ENCODE measurements at places on chromosomes 2 and 18.

GRCh38 chr2:17058772-17059402 is 393.3 kb upstream of the CYRIA start:
- no peak for DNase-seq

GRCh38 chr2:176088048-176088936 is 4.2 kb upstream of the HOXD13 start:
- no peak for DNase-seq

- DNase-seq: no peak
Measured at GRCh38 chr2:134436706-134437105, 182.8 kb downstream of the MGAT5 start.

DNA sequence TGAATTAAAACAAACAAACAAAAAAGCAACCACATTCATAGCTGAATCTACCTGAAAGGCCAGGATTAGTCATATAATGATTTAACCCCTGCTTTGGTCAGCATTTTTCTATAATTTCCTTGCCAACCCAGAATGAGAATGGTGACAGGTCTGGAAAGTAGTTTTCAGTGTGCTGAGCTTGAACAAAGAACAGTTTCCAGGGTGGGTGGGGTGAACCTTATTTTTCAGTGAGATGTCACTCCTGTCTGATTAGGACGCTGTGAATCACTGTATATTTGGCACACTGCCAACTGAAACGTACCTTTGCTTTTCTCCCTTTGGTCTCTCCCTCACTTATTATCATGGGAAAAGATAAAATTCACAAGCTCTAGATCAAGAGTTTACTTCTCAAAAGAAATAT is 35.0 kb upstream of the DSC1 start:
- no peak for DNase-seq

DNA sequence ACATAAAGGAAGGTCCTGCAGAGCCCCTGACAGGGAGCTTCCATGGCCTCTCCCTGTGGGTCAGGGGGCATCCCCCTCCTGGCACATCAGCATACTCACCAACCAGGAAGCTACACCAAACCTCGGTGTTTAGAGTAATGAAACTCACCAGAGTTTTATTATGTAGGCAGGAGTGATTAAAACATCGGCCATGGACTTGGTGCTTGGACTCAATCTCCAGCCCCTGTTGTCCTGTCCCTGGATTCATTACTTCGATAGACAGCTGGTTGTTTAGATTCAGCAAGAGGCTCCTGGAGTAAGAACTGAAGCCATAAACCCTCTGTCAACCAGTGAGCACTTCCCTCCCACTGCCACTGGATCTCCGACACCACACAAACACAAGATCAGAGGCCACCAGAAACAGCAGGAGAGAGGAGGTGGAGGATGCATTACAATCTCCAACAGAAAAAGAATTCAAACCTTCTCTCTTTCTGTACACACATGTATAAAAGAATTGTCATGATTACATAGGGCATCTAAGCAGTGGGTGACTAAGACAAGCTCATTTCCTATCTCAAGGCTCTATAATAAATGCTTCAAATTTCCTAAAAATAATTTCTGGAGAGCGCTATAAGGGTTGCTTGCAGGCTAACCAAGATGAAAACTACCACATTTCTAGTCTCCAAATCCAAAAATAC is 27.2 kb downstream of the TBC1D8 start:
- DNase-seq: no peak

GRCh38 chr18:21483051-21483450 is 117.5 kb downstream of the ESCO1 start:
- DNase-seq: no peak

GRCh38 chr2:85748039-85748734 is 5.6 kb upstream of the ATOH8 start:
- DNase-seq: no peak

DNA sequence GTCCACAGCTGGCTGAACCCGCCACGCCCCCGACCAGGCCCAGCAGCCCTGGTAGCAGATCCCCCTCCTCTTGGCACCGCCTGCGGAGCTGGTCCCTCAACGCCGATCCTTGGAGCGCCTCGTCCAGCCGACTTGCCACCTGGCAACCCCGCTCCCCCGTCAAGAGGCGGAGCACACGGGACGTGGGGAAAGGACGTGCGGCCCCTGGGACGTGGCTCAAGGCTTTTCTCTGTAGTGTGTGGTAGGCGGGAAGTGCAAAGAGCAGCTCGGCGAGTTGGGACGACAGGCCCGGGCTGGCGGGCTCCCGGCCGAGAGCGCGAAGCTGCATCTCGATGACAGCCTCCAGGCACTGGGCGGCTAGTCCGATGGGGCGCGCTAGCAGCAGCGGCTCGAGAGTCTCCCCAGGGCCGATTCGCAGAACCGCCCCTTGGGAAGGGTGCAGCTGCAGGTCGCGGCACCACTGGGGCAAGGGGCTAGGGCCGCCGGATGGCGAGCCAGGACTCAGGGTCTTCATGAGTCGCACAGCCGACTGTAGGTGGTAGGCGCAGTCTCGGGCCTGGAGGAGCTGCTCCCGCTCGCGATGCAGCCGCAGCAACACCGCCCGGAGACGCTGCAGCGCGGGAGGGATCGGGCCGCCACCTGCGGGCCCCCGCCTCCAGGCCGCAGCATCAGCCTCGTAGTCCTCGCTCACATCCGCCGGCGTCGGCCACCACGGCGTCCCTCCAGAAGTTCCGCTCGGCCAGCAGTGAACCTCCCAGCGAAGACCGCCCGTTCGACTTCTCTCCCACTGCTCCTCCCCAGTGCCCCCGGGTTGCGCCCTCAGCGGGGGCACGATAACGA is 617 bp downstream of the CCDC142 start:
- DNase-seq: no peak

DNA sequence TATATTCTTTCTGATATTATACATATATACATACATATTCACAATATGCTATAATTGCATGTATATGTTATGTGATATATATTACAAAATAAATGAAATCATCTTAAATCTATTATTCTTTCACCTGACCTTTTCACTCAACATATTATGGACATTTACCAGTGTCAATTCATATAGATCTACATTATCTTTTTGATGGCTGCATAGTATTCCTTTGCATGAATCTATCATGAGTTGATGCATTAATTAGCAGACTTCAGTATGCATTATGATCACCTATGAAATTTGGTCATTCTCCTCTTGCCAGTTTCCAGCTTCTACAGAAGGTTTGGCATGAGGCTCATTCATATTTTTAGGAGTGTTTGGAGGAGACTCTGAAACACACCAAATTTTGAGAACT is 23.4 kb upstream of the B4GALT6 start:
- DNase-seq: no peak

GRCh38 chr18:6564950-6565814 is 150.5 kb upstream of the L3MBTL4 start:
- no peak for DNase-seq

GRCh38 chr2:42334220-42334619 is 26.8 kb downstream of the COX7A2L start:
- DNase-seq: no peak

DNA sequence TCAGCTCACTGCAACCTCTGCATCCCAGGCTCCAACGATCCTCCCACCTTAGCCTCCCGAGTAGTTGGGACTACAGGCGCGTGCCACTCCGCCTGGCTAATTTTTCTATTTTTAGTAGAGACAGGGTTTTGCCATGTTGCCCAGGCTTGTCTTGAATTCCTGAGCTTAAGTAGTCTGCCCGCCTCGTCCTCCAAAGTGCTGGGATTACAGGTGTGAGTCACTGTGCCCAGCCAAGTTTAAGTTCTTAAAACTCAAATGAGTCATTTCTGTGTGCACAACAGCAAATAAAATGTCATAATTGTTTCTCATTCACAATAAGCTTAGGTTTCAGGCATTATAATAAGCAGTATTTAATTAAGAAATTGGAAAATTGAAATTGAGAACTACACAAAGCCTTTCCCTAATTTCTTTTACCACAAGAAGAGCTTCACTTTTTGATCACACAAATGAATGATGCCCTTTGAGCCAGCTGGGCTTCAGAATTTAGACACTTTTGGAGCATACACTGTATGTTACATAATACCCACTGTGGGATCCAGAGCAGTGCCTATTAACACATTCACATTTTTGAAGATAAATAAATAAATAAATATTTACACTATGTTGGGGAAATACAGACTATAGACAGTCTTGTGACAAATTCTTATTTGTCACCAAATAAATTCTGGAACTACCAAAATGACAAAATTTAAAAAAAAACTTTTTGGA is 8.6 kb upstream of the ME2 start:
- DNase-seq: no peak

DNA sequence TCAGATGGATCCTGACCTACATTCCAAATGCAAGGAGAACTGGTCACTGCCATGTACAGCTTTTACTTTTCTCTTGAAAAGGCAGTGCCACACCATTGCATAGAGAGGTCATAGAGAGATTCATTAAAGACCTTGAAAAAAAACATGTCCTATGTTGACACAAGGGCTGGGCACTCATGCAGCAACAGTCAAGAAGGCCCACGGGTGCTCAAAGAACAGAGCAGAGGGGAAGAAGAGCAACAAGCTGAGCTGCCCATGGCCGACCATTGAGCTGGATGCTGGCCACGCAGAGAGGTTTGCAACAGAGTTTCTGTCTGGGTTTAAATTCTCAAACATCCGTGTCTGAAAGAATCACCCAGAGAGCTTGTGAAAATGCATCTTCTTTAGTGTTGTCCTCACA is 99.1 kb downstream of the ADD2 start:
- no peak for DNase-seq

- no peak for DNase-seq
Measured at GRCh38 chr18:79523206-79523735, 127.5 kb downstream of the NFATC1 start.

DNA sequence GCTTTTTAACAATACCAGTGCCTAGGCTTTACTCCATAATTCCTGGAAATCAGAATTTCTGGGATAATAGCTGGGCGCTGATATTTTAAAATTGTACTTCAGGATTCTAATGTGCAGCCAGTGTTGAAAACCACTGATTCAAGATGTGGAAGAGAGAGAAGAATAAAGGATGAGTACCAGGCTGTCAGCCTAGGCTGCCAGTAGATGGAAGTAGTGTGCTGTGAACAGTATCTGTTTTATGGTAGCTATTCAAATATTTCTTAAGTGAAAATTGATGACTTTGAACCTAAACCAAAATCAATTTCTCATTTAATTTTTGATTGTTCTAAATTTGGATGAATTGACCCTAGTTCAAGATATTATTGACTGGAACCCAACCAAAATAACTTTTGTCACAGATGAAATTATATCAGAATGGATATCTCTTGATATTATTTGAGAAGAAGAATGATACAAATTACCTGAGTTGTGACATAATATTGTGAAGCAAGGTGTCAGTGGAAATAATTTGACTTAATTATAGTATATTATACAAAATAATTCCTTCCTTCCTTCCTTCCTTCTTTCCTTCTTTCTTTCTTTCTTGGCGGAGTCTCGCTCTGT is 88.0 kb downstream of the COMMD1 start:
- DNase-seq: no peak

DNA sequence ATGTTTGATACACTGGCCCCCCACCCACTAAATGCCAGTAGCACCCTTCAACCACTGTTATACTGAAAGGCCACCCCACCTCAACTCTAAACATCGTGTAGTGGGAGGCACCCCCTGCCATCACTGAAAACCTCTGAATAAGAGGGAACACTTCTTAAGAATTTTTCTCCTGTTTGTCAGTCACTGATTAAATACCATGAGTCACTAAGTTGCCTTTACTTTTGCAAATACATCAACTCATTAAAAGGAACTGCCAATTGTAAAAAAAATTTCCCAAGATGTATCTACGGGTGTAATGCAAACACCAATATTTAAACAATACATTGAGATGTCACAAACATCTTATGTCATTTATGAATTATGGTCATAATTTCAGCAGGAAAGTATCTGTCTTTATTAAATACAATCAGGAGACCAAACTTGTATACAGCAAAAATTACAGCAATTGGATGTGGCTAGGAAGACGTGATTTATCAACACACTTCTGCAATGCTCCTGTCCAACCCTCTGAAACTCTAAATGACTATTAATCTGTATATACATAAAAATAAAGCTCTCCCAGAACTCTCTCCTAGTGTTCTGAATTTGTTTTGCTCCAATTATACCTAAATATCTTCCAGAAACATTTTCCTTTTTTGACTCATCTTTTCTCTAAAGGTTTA is 144.1 kb upstream of the STK17B start:
- no peak for DNase-seq

DNA sequence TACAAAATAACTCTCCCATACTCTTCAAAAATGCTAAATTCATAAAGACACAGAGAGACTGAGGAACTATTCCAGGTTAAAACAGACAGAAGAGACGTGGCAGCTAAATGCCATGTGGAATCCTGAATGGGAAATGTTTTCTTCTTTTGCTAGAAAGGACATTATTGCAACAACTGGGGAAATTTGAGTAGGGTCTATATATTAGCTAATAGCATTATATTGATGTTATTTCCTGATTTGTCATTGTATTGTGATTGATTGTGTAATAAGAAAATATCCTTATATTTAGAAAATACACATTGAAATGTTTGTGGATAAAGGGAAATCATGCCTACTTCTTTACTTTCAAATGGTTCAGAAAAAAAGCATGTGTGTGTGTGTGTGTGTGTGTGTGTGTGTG is 23.4 kb downstream of the PSTPIP2 start:
- no peak for DNase-seq

GRCh38 chr2:211347328-211347727 is 790.9 kb downstream of the CPS1 start:
- DNase-seq: no peak

DNA sequence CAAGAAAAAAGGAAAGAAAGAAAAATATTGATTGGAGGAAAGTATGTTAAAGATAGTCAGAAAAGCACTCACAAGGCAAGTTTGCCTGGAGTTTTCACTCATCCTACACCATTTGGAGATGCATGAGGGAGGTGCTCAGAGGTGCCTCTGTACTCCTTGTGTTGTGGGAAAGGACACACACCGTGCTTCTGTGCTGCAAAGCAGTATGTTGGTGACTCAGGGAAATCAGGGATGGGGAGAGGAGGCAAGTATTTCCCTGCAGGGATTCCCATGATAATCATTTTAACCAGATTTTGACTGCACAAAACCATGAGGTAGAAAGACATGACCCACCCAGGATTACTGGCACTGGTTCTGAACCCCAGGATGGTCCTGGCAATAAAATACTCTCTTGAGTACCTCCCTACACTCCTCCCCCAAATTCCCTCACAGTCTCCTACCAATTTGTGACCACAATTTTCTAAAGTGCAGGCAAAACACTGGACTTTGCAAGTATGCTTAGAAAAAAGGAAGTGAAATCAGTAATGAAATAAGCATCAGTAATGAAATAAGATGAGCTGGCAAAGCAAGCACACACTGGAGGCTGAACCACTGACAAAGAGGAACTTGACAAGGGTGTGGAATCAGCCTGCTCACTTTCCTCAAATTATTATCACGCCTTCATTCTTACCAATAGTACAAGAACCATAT is 155.5 kb upstream of the ACVR2A start:
- DNase-seq: no peak

DNA sequence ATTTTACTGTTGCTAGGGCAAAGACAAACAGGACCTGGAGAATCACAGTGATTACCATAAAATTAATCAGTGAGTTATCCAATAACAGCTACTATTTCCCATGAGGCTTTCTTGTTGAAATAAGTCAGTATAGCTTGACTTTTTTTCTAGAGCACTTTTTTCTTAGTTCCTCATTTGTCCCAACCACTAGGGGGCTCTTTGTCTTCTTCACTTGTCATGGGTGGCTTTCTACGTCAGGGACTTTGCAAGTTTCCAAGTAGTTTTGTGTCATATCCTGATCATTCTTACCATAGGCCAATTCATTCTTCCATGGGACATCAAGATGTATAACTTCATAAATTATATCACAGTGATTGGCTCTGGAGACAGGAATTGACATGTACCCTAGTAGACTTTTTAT is 1019.6 kb upstream of the PIK3C3 start:
- DNase-seq: no peak

- no peak for DNase-seq
Measured at GRCh38 chr2:101812226-101812625, 114.7 kb downstream of the MAP4K4 start.
